ENCODE measurements at places on chromosomes 6 and 20.

DNA sequence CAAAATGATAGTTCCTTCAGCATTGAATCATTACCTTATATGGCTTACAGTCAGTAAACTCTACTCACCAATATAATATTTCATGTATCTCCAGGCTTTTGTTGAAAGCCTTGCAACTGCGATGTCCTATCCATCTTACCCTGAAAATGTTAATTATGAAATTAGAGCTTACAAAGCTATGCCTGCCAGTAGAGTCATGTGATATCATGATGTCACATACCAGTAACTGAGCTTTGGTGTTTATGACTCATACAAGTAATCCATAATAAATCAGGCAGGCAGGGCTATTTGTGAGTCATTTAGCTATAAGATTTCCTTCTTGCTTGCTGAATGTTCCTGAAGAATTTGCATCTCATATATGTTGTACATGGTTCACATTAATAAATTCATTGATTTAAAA lies 44.9 kb upstream of the FAM83B start:
- no peak for DNase-seq

DNA sequence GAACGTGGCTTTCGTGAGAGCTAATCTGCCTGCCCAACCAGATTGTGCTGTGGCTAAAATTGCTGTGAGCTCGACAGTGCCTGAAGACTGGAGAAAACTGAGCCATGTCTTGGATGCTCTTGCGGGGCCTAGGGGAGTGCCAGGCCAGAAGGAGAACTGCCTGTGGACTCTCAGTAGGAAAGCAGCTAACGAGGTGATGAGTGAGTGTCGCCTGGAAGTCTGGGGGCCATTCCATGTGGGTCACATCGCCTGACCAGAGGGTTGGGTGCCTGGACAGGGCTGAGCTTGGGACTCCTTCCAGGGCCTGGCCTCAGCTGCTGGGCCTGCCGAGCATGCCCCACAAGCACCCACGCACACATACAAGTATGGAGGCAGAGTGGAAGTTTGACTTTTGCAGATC lies 166.5 kb downstream of the VEGFA start:
- no peak for DNase-seq

GRCh38 chr6:22409486-22409885 lies 112.7 kb upstream of the PRL start:
- no peak for DNase-seq

DNA sequence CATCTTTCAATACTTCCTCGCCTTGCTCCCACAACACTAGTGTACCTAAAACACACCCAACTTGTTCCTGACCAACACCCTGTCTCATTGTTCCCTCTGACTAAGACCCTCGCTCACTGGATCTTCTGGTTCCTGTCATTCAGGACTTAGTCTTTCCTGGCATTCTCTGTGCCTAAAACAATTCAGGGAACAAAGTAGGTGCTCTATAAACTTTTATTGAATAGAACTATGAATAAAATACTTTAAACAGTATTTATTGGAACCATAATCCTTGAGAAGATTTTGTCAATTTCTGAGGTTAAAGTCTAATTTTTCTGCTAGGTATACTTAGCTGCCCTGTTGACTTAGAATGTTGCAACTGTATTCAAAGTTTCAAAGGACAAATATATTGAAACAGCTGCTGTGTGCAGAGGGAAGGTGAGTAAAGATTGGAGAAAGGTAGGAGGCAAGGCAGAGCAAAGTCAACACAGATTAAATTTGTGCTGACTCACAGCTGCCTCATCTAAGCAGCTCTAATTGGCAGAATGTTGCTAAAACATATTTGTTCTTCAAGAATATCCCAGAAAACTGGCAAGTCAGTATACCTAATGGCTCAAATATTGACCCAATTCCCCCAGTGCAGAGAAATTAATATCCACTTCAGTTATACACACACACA lies 37.6 kb downstream of the GSTA2 start:
- DNase-seq = no peak

DNA sequence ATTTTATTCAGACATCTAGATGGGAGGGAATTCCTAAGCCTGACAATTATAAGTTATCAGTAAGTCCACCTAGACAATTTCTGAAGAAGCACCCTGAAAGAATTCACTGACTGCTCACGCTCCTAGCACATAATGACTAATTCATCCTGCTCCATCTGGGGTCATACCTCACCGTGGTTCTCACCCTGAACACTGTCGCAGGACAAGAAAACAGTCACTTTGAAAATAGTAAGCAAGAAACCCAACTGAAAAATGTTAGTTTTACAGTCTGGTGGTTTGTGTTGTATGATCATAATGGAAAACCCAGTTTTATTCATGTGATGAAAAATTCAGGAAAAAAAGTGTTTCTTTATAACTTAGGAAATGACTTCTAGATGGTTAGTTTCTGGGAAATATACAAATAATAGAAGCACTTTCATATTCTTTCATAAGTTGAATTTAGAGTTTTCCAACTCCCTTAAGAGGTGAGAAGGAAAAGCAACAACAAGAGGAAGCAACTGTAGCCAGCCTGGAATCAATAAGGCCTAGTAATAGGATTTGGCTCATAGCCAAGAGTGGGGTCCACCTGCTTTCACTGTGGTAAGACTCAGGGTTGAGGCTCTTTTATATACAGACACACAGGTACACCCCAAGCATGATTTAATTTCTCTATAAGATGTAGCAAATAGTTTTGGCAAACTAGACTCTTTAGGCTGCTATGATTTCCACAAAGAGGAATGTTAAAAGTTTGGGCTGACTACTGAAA lies 94.1 kb downstream of the HIVEP2 start:
- peak; percentile 18 for DNase-seq

DNA sequence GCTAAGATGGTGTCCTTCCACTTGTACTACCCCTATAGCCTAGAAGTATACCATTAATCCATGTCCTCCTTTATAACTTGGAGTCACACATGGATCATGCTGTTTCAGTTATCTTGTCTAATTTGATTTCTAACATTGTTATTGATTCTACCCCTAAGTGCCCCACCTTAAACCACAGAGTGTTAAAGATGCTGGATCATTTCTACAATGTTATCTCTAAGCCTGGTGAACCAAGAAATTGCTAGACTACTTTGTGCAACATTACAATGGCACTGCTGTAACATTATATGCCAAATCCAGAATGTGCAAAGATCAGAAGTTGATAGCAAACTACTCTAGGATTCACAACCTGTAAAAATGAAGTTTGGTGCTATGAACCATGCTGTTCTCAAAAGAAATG lies 1.7 kb downstream of the CGA start:
- DNase-seq = no peak

GRCh38 chr6:128573036-128573435 lies 52.6 kb upstream of the PTPRK start:
- no peak for DNase-seq

DNA sequence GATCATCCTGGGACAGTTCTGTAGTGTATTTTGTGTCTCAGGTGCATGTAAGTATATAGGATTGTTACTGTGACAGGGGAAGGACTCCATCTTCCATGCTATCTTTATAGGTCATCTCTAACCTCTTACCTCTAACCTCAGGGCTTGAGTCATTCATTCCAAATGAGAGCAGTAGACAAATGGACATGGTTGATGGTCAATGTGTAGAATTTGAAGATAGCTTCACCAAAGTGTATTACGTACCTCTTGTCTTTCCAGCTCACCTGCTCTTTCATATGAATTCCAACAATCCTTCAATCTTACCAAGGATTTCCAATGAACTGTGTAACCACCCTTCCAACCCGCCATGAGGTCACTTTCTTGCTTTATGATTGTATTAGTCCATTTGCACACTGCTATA lies 8.7 kb upstream of the ADGRG6 start:
- DNase-seq = no peak

GRCh38 chr20:39107741-39108140 lies 145.6 kb downstream of the DHX35 start:
- DNase-seq = no peak

- DNase-seq = no peak
Measured at GRCh38 chr6:6564154-6564553, 24.4 kb upstream of the LY86 start.
